ENCODE measurements at places on chromosomes 11 and 22.
A peak's percentile ranks its signal among the peaks of the same experiment; 100 is the strongest.

- H3K4me1 ChIP-seq: no peaks in the 10 kb centered on the region
- H3K27ac ChIP-seq: no peak overlapping the region
- H3K36me3 ChIP-seq: no peaks in the 10 kb centered on the region
- H3K27me3 ChIP-seq: no peaks in the 10 kb centered on the region
- H3K4me3 ChIP-seq: no peak overlapping the region
- DNase-seq: no peak
Measured at GRCh38 chr11:131498631-131499160, 128.3 kb downstream of the NTM start.

GRCh38 chr11:100647861-100648260 lies 39.2 kb upstream of the ARHGAP42 start:
- H3K4me1 ChIP-seq: no peaks in the 10 kb centered on the region
- no peaks in the 10 kb centered on the region for H3K27me3 ChIP-seq
- peaks cover 3% of the 10 kb centered on the region for H3K36me3 ChIP-seq
- H3K27ac ChIP-seq: no peak overlapping the region
- H3K4me3 ChIP-seq: no peak overlapping the region
- no peak for DNase-seq

GRCh38 chr11:102780491-102780918 lies at the start of gene MMP10:
Gene MMP10, minus strand, starts transcription at chr11:102780628. Its CDS starts 37 bp downstream, at chr11:102780591.
- no peaks in the 10 kb centered on the region for H3K4me1 ChIP-seq
- peaks cover 16% of the 10 kb centered on the region for H3K27me3 ChIP-seq
- H3K4me3 ChIP-seq: no peak within 1 kb of the TSS
- no peak within 1 kb of the TSS for H3K27ac ChIP-seq
- H3K36me3 ChIP-seq: no peaks in the 10 kb centered on the region

GRCh38 chr11:47225552-47226400 lies 11.0 kb downstream of the DDB2 start:
- peak; percentile 31 for DNase-seq
- H3K4me1 ChIP-seq: peaks cover 21% of the 10 kb centered on the region
- peaks cover 47% of the 10 kb centered on the region for H3K36me3 ChIP-seq

- H3K4me1 ChIP-seq: peaks cover 11% of the 10 kb centered on the region
- no peak overlapping the region for H3K27ac ChIP-seq
- no peak overlapping the region for H3K4me3 ChIP-seq
Measured at GRCh38 chr22:46486996-46487717, 50.3 kb downstream of the CELSR1 start.

GRCh38 chr22:35684270-35684700 lies 33.4 kb upstream of the APOL5 start:
- H3K27me3 ChIP-seq: no peaks in the 10 kb centered on the region
- H3K4me1 ChIP-seq: peaks cover 10% of the 10 kb centered on the region
- DNase-seq: no peak
- peaks cover 10% of the 10 kb centered on the region for H3K36me3 ChIP-seq
- H3K27ac ChIP-seq: no peak overlapping the region

GRCh38 chr11:83156996-83157593 lies at the start of gene PCF11:
Gene PCF11, plus strand, starts transcription at chr11:83157131. Its CDS starts 309 bp downstream, at chr11:83157440.
- H3K27me3 ChIP-seq: no peaks in the 10 kb centered on the region
- DNase-seq: peak; percentile 94
- peak within 1 kb of the TSS; percentile 100 for H3K4me3 ChIP-seq
- peaks cover 46% of the 10 kb centered on the region for H3K36me3 ChIP-seq
- H3K27ac ChIP-seq: peak within 1 kb of the TSS; percentile 100

GRCh38 chr11:113240790-113241635 lies 73.4 kb upstream of the TTC12 start:
- H3K36me3 ChIP-seq: no peaks in the 10 kb centered on the region
- no peak for DNase-seq
- peaks cover 13% of the 10 kb centered on the region for H3K4me1 ChIP-seq
- H3K27ac ChIP-seq: no peak overlapping the region
- H3K4me3 ChIP-seq: no peak overlapping the region

DNA sequence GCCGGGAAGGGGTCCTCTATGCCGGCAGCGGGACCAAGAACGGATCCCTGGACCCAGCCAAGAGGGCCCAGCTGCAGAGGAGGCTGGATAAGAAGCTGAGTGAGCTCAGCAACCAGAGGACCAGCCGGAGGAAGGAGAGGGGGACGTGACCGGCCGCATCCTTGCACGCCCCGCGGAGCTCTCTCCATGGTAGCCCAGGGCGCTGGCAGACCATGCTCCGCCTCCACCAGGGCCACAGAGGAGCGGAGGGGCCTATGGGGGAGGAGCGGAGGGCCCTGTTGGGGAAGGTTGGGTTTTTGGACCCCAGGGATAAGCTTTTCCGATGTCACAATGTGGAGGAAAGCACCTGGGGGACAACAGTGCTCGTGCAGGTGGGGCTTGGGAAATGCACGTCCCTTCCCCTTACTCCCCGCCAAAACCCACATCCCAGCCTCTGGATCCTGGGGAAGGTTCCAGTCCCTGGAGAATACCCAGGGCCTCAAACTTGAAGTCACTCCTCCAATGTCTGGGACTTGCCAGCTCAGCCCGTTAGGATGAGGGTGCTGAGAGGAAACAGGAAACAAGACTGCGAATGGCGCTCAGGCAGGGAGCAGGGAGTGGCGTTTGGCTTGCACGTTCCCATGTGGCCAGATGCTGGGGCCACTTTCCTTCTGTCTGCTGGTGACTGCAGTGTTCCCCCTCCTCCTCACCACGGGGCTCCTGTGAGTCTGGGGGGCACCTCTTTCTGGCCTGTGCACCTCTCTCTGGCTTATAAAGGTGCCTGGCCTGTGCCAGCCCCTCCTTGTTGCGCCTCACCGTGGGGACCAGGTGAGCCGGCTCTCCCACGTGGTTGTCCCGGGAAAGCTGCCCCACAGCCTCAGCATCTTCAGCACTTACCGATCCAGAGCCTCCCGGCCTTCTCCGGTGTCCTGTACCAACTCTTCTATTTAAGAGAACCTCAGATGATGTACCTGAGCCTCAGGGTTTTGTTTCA lies 36.2 kb downstream of the IGHMBP2 start:
- H3K27me3 ChIP-seq: no peaks in the 10 kb centered on the region
- H3K36me3 ChIP-seq: no peaks in the 10 kb centered on the region
- no peak overlapping the region for H3K4me3 ChIP-seq
- no peak overlapping the region for H3K27ac ChIP-seq

GRCh38 chr22:50074551-50075530 lies 10.4 kb downstream of the MLC1 start:
- DNase-seq: no peak
- no peaks in the 10 kb centered on the region for H3K27me3 ChIP-seq
- no peaks in the 10 kb centered on the region for H3K36me3 ChIP-seq
- H3K27ac ChIP-seq: no peak overlapping the region
- no peak overlapping the region for H3K4me3 ChIP-seq
- H3K4me1 ChIP-seq: no peaks in the 10 kb centered on the region

- H3K4me1 ChIP-seq: no peaks in the 10 kb centered on the region
- H3K27me3 ChIP-seq: no peaks in the 10 kb centered on the region
- H3K27ac ChIP-seq: no peak overlapping the region
- no peaks in the 10 kb centered on the region for H3K36me3 ChIP-seq
Measured at GRCh38 chr11:38005597-38005996, 1407.6 kb upstream of the RAG2 start.

- H3K36me3 ChIP-seq: no peaks in the 10 kb centered on the region
- DNase-seq: no peak
- H3K27me3 ChIP-seq: peaks cover 12% of the 10 kb centered on the region
- H3K4me3 ChIP-seq: no peak overlapping the region
- peaks cover 12% of the 10 kb centered on the region for H3K4me1 ChIP-seq
Measured at GRCh38 chr11:1067812-1068496, 6.7 kb upstream of the MUC2 start.

DNA sequence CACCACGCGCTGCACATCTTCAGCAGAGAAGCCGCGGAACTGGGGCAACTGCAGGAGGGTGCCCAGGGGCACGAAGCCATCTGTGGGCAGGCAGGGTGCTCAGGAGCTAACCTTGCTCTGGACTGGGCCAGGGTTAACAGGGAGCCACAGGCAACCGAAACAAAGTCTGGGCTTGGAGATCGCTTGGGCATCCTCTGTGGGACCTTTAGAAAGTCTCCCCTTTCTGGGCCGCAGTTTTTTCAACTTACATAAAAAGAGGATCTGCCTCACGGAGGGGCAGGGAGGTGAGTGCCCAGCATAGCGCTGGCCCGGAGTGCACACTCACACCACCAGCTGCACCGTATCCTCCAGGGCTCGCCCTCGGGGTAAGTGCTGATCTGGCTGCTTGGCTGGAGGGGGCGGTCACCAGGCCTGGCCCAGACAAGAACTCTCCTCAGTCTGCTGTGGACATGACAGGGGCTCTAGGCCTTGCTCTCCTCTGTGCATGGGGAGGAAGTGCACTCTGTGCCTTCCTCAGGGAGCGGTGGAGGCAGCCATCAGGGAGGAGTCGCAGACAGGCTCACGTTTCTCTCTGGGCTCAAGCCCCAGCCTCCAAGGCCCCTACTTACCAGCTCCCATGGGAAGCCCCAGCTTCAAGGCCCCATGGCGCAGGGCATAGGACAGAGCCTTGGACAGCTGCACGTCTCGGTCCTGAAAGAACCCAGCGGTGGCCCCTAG lies 937 bp downstream of the TRPT1 start:
- H3K27ac ChIP-seq: peak overlapping the region; percentile 87
- no peaks in the 10 kb centered on the region for H3K27me3 ChIP-seq
- H3K4me3 ChIP-seq: peak overlapping the region; percentile 89
- peaks cover 8% of the 10 kb centered on the region for H3K36me3 ChIP-seq
- DNase-seq: no peak

DNA sequence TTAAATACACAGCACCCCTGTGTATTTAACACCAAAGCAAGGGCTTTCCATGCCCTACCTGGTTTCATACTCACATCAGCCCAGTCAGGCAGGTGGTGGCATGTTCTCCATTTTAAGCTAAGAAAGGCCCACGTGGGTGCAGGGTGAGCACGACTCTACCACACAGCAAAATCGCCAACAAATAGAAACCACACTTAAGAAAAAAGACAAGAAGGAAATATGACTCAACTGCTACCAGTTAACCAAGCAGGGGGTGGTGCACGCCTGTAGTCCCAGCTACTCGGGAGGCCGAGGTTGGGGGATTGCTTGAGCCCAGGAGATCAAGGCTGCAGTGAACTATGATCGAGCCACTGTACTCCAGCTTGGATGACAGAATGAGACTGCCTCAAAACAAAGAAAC lies 35.2 kb upstream of the TFIP11 start:
- no peaks in the 10 kb centered on the region for H3K27me3 ChIP-seq
- peak overlapping the region; percentile 79 for H3K27ac ChIP-seq
- peak; percentile 42 for DNase-seq
- peaks cover 28% of the 10 kb centered on the region for H3K36me3 ChIP-seq

DNA sequence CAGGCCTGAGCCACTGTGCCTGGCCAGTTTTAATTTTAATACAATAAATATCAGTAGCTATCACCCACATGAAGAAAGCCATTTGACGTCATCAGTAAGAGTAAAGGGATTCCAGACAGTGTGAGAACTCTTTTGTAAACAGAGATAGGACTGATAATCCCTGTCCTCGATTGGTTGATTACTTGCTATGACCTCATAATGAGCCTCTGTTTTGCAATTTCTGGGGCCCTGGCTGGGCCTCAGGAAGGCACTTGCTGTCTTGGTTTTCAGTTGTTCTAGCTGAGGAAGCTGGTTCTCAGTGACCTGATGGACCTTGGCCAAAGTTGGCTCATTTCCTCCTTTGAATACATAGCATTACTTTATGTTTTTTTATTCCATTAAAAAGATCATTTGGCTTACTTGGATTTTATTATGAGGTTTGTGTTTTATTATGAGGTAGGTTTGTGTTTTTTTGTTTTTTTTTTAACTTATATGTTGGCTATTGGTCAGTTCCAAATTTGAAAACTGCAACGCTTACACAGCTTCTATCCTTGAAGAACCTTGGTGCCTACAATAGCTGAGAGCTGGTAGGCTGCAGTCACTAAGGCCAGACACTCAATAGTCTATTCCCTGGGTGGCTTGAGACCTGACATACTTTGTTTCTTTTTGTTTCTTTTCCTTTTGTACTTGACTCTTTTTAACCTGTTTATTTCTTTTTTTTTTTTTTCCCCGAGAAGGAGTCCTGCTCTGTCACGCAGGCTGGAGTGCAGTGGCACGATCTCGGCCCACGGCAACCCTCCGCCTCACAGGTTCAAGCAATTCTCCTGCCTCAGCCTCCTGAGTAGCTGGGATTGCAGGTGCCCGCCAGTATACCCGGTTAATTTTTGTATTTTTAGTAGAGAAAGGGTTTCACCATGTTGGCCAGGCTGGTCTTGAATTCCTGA lies 20.0 kb downstream of the MARK2 start:
- H3K27ac ChIP-seq: no peak overlapping the region
- H3K4me3 ChIP-seq: no peak overlapping the region
- DNase-seq: no peak
- H3K4me1 ChIP-seq: peaks cover 30% of the 10 kb centered on the region
- H3K36me3 ChIP-seq: peaks cover 24% of the 10 kb centered on the region

DNA sequence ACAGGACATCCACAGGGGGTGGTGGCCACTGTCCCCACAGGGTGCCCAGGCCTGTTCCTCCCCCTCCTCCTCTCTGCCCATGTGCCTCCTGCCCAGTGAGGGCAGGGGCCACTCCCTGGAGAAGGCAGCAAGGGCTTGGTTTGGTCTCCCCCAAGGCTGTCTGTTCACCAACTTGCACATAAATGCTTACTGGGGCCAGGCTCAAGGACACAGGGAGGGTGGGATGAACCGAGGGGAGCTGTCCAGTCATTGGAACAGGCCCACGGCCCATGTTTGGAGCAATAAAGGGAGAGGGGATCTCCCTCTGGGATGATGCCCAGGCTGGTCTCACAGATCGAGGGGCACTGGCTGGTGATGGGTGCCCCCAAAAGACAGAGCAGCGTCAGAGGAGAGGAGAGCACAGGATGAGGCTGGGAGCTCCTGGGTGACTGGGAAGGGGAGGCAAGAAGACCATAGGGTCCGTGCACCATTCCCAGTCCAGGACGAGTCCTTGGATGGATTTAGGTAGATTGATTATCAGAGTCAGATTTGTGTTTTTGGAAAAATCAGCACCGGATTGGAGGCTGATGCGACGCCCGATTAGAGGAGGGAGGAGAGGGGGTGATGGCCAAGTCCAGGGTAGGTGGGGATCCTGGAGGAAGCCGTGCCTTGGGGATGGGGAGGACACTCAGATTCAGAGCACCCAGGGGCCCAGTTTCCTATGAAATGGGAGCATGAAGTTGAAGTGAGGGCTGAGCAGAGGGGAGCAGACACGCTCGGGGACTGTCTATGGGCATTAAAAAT lies 1.1 kb downstream of the IGLL5 start:
- no peak overlapping the region for H3K27ac ChIP-seq
- peak overlapping the region; percentile 38 for H3K4me3 ChIP-seq
- H3K36me3 ChIP-seq: no peaks in the 10 kb centered on the region
- H3K27me3 ChIP-seq: peaks cover 33% of the 10 kb centered on the region

- no peak overlapping the region for H3K4me3 ChIP-seq
- H3K36me3 ChIP-seq: no peaks in the 10 kb centered on the region
- H3K4me1 ChIP-seq: peaks cover 11% of the 10 kb centered on the region
- H3K27me3 ChIP-seq: peaks cover 12% of the 10 kb centered on the region
- no peak overlapping the region for H3K27ac ChIP-seq
- no peak for DNase-seq
Measured at GRCh38 chr22:42436404-42436803, 4.2 kb upstream of the NFAM1 start.

DNA sequence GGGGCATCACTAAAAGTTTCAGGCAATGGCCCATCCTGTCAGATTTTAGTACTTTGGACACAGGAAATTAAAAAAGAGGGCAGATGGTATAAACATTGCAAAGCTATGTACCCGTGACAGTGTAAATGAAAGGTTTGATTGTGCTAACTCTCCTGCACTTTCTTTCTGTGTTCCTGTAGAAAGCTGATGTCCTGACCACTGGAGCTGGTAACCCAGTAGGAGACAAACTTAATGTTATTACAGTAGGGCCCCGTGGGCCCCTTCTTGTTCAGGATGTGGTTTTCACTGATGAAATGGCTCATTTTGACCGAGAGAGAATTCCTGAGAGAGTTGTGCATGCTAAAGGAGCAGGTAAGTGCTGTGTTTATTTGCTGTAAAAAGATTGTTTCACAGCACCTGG lies 10.3 kb downstream of the CAT start:
- no peak for DNase-seq
- H3K4me1 ChIP-seq: peaks cover 34% of the 10 kb centered on the region
- peak overlapping the region; percentile 6 for H3K4me3 ChIP-seq
- peaks cover 11% of the 10 kb centered on the region for H3K36me3 ChIP-seq
